ENCODE measurements at places on chromosomes 16 and 17.

- no peak for DNase-seq
Observed at GRCh38 chr16:51834794-51835193, 683.7 kb upstream of the SALL1 start.

GRCh38 chr16:86579268-86580062 lies 1.1 kb downstream of the FOXL1 start:
- no peak for DNase-seq

- no peak for DNase-seq
Observed at GRCh38 chr17:77433385-77434135, 292.8 kb downstream of the SEC14L1 start.

GRCh38 chr17:50584749-50585148 lies 24.2 kb downstream of the CACNA1G start:
- no peak for DNase-seq

- no peak for DNase-seq
Observed at GRCh38 chr16:50036426-50036825, 11.4 kb downstream of the CNEP1R1 start.

- DNase-seq: no peak
Observed at GRCh38 chr16:83972256-83973008, 4.4 kb downstream of the NECAB2 start.

DNA sequence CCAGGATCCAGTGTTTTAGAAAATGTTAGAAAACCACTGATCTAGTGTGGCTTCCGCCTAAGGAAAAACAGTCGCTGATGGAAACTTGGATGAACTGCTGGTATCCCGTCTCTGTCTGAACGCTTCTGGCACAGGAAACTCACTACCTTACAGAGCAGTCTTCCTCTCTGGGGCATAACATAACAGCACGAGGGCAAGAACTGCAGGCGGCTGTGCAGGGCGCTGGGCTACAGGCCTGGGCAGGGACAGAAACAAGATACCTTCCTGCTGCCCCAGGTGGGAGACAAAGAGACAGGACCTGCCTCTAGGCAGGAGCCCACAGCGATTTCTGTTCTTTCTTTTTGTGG lies 10.5 kb downstream of the MXRA7 start:
- DNase-seq: no peak

DNA sequence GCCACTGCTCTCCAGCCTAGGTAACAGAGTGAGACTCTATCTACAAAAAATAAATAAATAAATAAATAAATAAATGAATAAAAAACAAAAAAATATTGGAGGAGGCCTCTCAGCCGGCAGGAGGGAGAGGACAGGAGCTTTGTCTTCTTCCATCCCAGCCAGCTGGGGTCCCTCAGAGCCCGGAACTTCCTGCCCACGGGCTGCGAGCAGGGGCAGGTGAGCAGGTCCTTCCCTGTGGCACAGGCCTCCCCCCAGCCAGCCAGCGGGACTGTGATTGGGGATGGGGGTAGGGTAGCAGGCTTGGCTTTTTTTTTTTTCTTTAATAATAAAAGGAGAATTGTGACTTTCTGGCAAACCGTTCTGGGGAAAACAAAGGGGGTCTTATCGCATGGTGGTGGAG lies 10.1 kb downstream of the SMTNL2 start:
- DNase-seq: no peak

GRCh38 chr16:49623501-49624266 lies 232.2 kb downstream of the ZNF423 start:
- DNase-seq: no peak

GRCh38 chr17:49715216-49715615 lies 7.5 kb upstream of the SLC35B1 start:
- no peak for DNase-seq

DNA sequence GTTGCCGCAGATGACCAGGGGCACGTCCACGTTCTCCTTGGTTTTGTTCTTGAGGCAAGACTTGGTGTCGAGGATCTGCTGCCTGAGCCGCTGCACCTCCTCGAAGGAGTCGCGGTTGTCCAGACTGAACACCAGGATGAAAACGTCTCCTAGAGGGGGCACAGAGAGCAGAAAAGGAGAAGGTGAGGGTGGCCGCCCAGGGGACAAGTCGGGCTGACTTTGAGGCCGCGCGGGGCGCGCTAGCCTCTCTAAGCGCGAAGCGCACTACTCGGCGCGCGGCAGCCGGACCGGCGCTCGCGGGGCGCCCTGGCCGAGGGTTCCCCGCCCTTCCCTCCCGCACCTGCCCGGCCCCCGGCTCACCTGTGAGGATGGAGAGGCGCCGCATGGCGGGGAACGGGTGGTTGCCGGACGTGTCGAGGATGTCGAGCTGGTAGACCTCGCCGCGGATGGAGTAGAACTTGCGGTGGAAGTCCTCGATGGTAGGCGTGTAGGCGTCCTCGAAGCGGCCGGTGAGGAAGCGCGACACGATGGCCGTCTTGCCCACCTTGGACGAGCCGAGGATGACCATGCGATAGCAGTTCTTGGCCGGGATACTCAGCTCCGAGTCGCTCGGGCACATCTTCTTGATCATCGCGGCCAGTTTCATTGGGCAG lies 533 bp downstream of the RASD1 start:
- no peak for DNase-seq

Measured in activated B cell treated with CpG ODN at 0.5 μM for 24 hours (primary cell).